Stomach (tissue), 19 donors: ENCODE measurements at places on chromosomes 3 and 15. TPM values are rescaled to one million over a fixed set of nuclear protein-coding genes. Genes with fewer than 3 reads are reported as not detected.
A peak's percentile ranks its signal among the peaks of the same experiment; 100 is the strongest.

The WDR48 gene
- 7.6 TPM for total RNA-seq

The MGA gene
- total RNA-seq, result 75.2 TPM

The CMC1 gene
- total RNA-seq, result 11.9 TPM

The SV2B gene
- total RNA-seq, result not detected

The ANKDD1A gene
- total RNA-seq, result 4.0 TPM

The RARB gene
- total RNA-seq, result 7.5 TPM

The LRRIQ4 gene
- not detected for total RNA-seq

The HTR3D gene
- not detected for total RNA-seq

GRCh38 chr15:90496791-90497190 is 32.9 kb upstream of the CRTC3 start:
- DNase-seq, result no peak

GRCh38 chr3:138220242-138220641 is 33.1 kb downstream of the ARMC8 start:
- DNase-seq, result no peak

- DNase-seq, result no peak
These were observed 72.0 kb downstream of the DHX30 start for GRCh38 chr3:47874913-47875312.

DNA sequence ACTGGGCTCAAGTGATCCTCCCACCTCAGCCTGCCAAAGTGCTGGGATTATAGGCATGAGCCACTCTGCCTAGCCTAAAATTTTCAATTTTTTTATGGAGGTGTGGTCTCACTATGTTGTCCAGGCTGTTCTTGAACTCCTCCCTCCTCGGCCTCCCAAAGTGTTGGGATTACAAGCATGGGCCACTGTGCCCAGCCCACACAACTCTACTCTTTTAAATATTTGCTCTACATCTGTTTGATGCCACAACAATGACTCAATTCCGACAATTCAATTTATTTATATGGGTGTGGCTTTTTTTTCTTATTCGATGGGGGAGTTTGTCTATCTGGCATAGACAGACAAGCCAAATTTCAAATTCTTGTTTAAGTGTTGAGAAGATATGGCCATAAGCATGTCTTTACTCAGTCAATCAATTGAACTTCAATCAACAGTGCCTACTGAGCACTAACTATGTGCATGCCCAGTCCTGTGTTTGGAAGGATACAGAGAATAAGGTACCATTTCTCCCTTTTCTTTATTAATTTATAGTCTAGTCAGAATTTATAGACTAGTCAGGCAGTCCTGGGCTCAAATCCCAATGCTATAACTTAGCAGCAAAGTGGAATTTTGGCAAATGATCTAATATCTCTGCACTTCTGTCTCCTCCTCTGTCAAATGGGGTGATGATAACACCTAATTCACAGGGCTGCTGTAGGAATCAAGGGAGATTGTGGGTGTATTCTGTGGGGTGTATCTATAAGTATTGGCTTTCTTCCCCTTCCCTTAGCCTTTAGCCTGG is 54.6 kb upstream of the PIAS1 start:
- no peak for DNase-seq

- DNase-seq, result no peak
These were observed 8.9 kb upstream of the LRRK1 start for GRCh38 chr15:100909989-100910955.

- no peak for DNase-seq
These were observed 146.6 kb downstream of the TBL1XR1 start for GRCh38 chr3:177050501-177051237.

GRCh38 chr3:53217175-53217574 is 38.6 kb downstream of the TKT start:
- DNase-seq, result no peak

GRCh38 chr3:153026026-153026425 is 136.0 kb upstream of the RAP2B start:
- no peak for DNase-seq

GRCh38 chr3:131353986-131354385 is 27.6 kb upstream of the NUDT16 start:
- DNase-seq, result no peak

- peak; percentile 13 for DNase-seq
These were observed 7.7 kb downstream of the CMTM8 start for GRCh38 chr3:32246079-32246675.

DNA sequence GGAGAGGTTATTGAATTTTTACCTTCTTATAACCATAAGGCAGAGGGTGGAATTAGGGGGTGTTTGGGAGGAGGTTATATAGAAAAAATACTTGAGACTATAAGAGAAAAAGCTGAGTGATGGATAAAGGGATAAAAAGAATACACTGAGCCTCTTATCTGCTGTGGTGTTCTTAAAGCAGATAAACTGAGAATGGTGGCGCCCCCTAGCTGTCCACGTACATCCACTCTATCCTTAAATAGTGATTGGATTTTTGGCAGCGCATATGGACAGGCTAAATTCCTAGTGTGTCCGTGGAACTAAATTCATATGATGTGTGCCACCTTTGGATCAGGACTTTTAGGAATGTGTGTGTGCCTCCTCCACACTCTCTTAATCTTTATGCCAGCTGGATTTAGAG is 121.1 kb downstream of the OXSM start:
- no peak for DNase-seq

DNA sequence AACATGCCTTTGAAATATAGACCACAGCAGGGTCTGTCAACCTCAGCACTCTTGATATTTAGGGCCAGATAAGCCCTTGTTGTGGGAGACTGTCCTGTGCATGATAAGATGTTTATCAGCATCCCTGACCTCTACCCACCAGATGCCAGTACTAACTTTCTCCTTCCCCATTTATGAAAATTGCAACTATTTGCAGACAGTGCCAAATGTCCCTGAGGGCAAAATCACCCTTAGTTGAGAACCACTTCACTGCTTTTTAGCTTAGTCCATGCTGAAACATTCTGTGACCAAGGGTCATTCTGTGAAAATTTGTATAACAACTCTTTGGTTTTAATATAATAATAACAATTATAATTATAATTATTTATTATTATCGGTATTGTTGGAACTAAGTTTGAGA is 1032.4 kb downstream of the MCTP2 start:
- DNase-seq, result no peak

GRCh38 chr3:64408770-64409169 is 183.5 kb upstream of the PRICKLE2 start:
- DNase-seq, result no peak

DNA sequence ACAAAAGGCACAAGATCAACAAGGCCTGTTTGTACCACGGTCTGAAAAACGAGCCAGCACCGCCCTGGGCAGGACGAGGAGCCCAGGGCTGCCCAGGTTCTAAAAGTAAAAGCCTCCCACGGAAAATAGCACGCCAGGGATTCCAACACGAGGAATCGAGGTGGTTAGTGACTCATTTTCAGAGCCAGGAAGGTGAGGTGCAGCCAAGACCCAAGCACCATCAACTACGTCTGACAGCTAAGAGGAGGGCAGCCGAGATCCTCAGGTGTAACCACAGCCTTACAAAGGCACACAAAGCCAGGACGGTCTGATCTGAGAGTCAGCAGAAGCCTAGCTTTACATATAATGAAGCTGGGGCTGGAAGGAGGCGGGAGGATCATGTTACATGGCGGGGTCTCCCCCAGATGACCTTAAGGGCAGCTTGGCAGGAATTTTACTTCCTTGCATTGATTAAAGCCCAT is 52.5 kb downstream of the ATP10A start:
- no peak for DNase-seq

- peak; percentile 13 for DNase-seq
These were observed 161.0 kb downstream of the TCF12 start for GRCh38 chr15:57079446-57079845.

- DNase-seq, result peak; percentile 27
These were observed 15.2 kb downstream of the PRICKLE2 start for GRCh38 chr3:64209866-64210621.

- no peak for DNase-seq
These were observed 178.8 kb downstream of the NSMCE3 start for GRCh38 chr15:29090617-29091466.

GRCh38 chr3:33145221-33145900 is 31.5 kb downstream of the CRTAP start:
- DNase-seq, result no peak

DNA sequence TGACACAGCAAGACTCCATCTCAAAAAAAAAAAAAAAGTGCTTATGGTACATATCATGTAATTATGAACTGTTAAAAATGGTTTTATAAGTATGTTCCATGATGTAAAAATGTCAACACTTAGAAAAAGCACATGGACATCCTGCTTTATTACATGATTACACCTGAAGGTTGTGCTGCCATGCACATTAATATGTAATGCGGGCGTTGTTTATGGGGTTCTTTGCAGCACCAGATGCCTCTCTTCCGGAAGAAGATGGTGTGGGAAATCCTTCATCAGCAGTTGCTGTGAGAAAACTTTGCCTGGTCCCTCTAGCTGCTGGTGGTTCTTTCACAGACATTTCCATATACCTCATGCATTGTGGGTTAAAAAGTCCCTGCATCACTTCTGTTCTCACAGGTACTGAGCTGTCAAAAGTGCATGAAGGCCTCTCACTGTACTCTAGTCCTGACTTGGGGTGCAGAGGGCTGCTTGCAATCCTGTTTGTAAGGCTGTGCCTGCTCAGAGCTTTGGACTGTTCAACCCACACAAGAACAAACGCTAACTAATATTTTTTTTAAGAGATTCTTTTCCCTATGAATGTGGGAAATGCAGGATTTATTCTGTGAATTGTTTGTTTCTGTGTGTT is 43.6 kb downstream of the SENP2 start:
- no peak for DNase-seq

GRCh38 chr3:106920609-106921008 is 456.6 kb upstream of the CCDC54 start:
- DNase-seq, result no peak

GRCh38 chr3:100457811-100458210 is 34.6 kb upstream of the TMEM45A start:
- no peak for DNase-seq
